ENCODE measurements at places on chromosomes 16 and 17.

DNA sequence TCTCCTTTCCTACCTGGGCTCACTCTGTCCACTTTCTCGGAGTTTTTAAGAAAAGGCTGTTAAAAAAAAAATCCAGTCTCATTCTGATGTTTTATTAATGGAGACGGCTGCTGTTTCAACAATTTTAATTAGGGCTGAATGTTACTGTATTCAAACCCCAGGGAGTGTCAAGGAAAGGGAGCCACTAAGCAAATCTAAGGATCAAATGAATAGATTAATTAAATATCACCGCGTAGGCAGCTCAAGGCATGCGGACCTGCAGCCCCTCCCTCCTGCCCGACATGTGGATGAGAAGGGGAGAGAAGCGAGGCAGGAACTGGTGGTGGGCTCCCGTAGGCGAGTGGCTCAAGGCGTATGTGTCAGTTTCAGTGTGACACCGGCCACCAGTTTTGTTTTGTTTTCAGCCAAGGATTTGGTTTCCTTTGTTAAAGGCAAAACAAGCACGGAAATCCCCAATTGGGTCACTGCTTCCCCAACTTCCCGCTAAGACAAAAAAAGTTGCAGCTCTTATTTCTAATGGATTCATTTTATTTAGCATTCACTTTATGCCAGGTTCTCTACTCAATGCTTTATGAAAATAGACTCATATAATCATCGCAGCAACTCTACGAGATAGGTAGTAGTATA lies 110.6 kb downstream of the GP2 start:
- no peak for DNase-seq

DNA sequence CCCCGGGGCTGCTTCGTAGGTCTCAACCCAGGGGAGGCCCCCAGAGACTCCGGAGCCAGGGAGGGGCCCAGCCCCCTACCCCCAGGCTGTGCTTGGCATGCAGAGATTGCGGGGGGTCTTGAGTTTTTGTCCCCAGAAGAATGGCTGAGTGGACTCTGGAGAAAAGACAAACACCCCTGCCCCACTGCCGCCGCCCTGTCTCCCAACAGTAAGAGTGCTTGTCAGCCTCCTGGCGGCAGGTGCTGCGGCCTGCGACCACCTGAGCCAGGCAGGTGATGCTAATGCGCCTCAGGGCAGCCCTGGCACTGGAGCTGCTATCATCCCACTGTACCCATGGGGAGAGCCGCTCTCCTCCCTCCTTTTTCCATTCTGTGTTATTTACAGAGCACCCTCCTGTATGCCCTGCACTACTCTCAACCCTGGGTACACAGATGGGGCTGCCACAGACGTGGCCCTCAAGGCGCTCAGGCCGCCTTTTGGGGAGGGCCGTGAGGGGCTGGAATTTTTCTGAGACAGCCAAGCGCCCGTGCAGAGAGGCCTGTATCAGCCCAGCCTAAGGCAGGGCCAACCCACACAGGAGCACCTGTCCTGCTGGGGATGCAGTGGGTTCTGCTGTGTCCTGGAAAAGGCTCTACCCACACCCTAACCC lies 2.6 kb upstream of the IL17C start:
- DNase-seq: no peak

DNA sequence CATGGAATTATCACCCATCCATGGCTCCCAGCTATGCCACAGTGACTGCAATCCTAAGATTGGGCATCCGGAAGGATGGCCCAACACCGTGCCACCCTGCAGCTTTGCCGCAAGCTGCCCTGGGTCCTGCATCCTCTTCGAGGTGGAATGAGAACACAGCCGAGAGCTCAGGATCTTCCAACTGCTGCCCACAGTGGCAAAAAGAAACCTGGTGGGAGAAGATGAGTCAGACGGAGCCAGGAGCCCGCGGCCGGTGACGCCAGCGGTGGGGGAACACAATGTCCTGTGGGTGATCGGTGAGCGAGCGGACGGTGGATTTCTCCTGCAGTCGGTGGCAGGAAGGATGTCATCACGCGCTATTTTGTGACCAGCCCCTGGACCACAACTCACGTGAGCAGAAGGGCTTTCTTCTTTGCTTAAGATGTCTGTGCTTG lies 20.1 kb downstream of the CD7 start:
- no peak for DNase-seq

GRCh38 chr17:44417553-44417952 lies 28.1 kb upstream of the ITGA2B start:
- no peak for DNase-seq

GRCh38 chr17:3710951-3711383 lies 12.7 kb upstream of the HASPIN start:
- DNase-seq: no peak

All from mesothelial cell of epicardium (in vitro differentiated cells).